ENCODE measurements at places on chromosomes 13 and 19. TPM values are rescaled to one million over a fixed set of nuclear protein-coding genes. Genes with fewer than 3 reads are reported as not detected.

GRCh38 chr19:6032381-6032780 lies 54.4 kb upstream of the RANBP3 start:
- DNase-seq, result peak; percentile 4

GRCh38 chr19:19230999-19231398 lies 19.2 kb downstream of the NCAN start:
- no peak for DNase-seq

DNA sequence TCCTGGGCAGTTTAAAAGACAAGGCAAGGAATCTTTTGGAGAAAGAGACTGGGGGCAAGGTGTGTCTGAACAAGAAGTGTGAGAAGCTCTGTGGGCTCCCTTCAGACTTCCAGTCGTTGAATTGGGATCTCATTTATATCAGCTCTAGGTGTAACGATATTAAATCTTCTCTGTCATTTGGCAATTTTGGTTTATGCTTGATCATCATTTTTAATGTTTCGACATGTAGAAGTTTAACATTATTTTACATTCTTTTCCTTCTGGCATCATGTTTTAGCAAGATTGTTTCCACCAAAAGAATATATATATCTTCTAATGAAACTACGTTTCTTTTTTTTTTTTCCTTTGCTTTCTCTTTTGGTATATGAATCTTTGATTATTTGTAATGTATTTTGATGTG lies 49.3 kb downstream of the USPL1 start:
- no peak for DNase-seq

DGKH gene
- 0.81 TPM for polyA plus RNA-seq

GRCh38 chr19:10120538-10121189 lies 965 bp upstream of the EIF3G start:
- no peak for DNase-seq

GRCh38 chr13:98984983-98985382 lies 7.1 kb upstream of the DOCK9 start:
- DNase-seq, result no peak

LSM7 gene
- polyA plus RNA-seq, result 341 TPM

ZNF628 gene
- polyA plus RNA-seq, result 0.04 TPM

Data from adrenal gland (tissue), 19 donors.